ENCODE measurements at places on chromosomes 2 and 18. TPM values are rescaled to one million over a fixed set of nuclear protein-coding genes. Genes with fewer than 3 reads are reported as not detected.

ACADL gene
- total RNA-seq, result 0.59 TPM

DNA sequence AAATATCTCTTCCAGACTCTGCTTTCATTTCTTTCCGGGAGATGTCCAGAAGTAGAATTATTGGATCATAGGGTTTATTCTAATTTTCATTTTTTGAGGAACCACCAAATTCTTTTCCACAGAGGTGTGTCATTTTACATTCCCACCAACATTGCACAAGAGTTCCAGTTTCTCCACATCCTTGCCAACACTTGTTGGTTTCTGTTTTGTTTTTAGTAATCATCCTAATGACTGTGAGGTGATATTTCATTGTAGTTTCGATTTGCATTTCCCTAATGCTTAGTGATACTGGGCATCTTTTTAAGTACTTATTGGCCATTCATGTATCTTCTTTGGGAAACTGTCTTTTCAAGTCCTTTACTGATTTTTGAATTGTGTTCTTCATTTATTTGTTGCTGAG, 513.1 kb downstream of the PARD3B start:
- no peak for DNase-seq

DNA sequence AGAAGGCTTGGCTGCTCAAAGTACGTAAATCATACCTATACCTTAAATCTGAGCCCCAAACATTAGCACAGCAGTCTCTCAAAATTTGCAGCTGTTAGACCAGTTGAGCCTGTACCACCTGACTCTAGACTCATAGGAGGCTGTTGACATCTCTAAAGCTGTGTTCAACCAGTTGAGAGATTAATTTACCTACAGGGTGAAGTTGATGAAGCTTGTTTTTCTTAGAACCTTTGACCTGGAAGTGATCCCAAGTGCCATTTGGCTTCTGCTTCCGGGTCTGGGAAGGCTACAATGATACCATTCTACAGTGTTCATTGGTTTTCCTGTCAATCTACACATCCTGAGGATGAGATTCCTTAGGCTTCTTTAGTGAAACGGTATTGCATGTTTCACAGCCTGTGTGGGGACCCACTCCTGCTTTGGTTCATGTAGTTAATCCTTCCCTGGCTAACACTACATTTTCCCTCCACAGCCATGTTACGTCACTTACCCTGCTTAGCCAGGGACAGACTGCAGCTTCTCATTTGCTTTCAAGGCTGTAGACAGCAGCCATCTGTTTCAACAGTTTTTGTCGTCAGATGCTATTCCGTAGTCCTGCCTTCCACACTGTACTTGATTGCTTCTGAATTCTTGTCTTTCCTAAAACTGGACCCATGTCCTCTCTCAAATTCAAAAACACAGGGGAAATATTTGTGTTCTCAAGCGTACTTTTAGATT, 4.7 kb upstream of the IL1RL2 start:
- DNase-seq, result no peak

GRCh38 chr2:240809276-240809675, 10.7 kb downstream of the KIF1A start:
- no peak for DNase-seq

DNA sequence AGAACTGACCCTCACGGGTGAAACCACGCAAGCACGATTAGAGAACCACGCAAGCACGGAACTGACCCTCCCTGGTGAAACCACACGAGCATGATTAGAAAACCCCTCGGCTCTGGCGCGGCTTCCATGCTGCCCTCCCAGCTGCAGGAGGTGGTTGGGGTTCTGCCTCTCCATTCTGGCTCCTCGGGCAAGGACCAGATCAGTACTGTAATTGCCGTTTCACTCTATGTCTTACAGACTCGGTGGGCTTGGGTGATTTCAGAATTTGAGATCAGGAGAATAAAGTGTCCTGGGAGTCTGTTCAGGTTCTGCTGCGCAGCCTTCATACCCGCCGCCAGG, 58.3 kb upstream of the KCNG2 start:
- DNase-seq, result no peak

DNA sequence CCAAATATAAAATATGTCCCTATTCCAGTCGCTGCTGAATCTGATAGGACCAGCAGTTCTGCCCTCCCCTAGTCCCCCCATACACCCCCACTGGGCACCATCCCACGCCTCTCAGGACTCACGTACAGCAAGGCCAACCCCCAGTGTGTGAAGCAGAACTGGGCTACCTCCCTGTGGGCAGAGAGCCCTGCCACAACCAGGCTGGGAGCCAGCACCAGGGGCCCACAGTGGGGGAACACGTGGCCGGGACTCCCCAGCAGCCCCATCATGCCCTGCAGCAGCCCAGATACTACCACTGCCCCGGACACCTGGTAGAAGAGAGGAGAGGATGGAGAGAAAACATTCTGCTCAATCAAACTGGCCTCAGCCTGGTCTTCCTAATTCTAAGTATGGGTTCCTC, 1.3 kb downstream of the SLC23A3 start:
- no peak for DNase-seq

GRCh38 chr18:3219631-3220335, at the start of gene MYOM1:
Gene MYOM1, minus strand, starts transcription at chr18:3219968. Its CDS starts 4,745 bp downstream, at chr18:3215223.
- peak; percentile 33 for DNase-seq

- DNase-seq, result no peak
Measured at GRCh38 chr2:213496226-213496625, 212.0 kb downstream of the SPAG16 start.
